ENCODE measurements at places on chromosomes 16 and 17. TPM values are rescaled to one million over a fixed set of nuclear protein-coding genes. Genes with fewer than 3 reads are reported as not detected.

DNA sequence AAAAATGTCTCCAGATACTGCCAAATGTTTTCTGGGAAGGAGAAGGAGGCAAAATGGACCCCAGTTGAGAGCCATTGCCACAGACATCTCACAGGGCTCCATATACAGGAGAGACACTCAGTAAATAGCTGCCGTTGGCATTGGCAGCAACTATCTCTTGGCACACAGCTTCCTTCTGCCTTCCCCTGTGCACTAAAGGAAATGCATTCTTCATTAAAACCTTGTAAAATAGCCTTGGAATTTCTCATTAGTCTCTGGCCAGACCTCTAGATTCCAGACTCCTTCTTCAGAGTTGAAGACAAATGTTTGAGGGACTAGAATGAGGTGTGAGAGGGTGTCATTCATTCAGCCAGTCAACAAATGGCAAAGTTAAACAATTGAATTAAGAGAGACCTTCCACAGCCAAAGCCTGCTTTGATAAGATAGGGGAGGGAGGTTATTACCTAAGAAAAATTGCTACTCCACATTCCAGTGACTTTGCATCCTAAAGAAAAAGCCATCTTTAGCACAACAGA is 223.9 kb upstream of the HS3ST3A1 start:
- no peak for DNase-seq

SCIMP gene
- not detected for total RNA-seq

DNA sequence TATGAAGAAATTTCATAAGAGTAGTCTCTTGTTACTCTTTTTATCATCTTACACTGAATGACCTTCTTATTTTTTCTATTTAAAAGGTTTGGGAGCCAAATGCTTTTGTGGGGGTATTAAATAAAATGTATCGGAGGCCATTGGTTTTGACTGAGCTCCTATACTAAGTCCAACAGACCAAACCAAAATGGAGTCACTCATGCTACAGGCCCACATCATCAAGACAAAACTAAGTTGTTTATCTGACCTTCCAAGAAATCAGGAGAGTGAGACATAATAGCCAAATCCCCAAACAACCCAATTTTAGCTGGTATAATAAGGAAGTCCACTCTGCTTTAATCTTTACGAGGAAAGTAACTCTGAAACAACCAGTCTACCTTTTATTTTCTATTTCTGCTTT is 48.1 kb upstream of the ALOX12 start:
- DNase-seq = no peak

THAP11 gene
- total RNA-seq = 39.5 TPM

GRCh38 chr16:85042167-85042526 is 14.6 kb downstream of the KIAA0513 start:
- DNase-seq = no peak

DNA sequence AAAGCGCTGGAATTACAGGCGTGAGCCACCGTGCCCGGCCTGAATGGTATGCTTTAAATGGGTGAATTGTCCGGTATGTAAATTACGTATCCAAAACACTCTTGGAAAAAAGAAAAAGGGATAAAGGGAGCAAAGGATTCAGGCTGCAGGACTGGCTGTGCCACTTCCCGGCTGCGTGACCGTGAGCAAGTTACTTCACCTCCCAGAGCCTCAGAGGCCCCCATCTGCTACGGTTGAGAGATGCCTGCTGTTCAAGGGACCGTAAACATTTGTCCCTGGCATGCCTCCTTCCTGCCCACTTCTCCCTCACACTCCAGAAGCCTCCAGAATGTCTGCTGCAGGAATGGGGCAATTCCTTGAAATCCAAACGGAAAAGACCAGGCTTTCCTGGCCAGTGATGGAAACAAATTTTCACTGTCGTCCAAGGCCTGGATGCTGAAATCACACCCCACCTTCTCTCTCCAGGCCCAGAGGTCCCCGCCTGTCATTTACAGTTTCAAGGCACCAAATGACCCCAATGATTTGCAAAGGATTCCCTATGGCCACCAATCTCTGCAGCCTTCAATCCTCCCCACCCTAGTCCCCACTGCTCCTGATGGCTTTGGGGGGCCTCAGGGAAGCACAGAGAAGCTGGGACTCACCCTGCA is 22.9 kb upstream of the LITAF start:
- no peak for DNase-seq

DNA sequence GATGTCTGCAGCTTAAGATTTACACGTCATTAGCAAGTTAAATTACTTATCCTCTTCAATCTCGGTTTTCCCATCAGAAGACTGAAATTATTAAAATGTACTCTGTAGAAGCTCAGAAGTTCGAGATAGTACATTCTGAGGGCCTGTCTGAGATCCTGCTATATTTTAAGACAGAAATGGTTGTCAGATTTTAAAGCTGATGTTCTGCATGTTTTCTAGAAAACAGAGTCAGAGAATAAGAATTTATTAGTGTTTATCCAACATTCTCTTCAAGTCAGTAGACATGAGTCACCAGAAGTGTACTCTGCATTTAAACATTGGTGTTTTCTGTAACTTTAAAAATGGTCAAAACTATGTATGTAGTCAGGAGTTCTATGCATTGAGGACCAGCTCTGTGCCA is 155.2 kb upstream of the MYOCD start:
- no peak for DNase-seq

DNA sequence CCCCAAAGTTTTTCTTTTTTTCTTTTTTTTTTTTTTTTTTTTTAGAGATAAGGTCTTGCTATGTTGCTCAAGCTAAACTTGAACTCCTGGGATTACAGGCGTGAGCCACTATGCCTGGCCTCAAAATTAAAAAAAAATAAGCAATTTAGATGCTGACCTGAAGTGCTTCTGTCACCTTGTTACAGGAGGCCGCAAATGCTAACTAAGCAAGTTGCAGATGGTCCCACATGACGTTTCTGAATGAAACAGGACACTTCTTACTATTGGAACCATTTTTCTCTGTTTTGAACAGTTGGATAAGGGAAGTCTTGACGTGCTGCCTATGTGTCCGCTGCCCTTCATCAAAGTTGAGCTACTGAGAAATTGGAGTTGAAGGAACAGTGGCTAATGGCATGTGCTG is 8.8 kb downstream of the ANKRD40CL start:
- no peak for DNase-seq

DNA sequence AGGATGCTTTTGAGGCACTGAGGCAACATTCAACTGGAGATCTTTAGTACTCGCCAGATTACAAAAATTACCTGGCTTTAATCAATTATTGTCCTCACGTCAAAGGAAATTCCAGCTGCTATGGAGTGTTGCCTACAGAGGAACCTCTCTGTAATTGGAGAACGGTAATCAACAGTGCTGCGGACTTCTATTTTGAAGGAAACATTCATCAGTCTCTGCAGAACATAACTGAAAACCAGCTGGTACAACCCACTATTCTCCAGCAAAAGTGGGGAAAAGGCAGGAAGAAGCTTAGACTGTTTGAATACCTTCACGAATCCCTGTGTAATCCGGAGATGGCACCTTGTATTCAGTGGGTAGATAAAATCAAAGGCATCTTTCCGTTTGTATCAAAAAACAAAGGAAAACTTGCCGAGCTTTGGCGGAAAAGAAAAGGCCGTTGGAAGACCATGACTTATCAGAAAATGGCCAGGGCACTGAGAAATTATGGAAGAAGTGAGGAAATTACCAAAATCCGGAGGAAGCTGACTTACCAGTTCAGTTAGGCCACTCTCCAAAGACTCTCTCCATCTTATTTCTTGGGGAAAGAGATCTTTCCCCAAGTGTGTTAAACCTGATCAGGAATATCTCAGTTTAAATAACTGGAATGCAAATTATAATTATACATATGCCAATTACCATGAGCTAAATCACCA is 3.0 kb downstream of the SLC35G3 start:
- DNase-seq = no peak

DNA sequence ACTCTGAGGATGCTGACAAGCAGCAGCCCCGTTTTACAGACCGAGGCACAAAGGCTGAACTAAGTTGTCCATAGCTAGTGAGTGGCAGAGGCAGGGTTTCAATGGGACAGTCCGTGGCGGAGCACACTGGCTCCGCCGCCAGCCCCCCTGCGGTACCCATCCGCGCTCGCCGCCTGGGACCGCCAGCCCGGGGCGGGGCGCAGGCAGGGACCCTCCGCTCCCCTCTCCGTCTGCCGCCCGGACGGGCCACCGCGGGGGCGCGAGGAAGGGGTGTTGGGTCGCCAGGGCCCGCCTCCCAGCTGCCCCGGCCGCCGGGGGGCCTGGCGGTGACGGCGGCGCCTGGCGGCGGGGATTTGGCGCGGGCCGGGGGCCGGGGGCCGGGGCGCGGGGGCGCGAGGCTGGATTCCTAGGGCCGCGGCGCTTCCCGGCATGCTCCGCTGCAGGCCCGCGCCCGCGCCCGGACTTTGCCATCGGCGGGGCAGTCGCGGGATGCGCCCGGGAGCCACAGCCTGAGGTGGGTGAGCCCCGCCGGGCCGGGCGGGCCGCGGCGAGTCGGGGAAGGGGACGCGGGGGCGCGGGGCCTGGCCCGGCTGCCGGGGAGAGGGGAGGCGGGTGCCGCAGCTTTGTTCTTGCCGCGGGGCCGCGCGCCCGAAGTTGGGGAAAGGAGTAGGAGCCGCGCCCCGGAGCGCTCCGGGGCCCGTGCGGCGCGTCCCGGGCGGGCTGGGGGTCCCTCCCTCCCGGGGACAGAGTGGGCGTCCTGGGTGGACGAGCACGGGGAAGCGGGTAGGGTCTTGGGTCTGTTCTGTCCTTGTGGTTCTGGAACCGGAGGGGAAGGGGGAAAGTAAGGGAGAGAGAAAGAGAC is at the start of gene TMEM98:
TMEM98 (plus strand) TSS at position 430 of the 862 bp plus-strand sequence. CDS start 3,376 bp downstream, outside the sequence.
- DNase-seq = no peak

DNA sequence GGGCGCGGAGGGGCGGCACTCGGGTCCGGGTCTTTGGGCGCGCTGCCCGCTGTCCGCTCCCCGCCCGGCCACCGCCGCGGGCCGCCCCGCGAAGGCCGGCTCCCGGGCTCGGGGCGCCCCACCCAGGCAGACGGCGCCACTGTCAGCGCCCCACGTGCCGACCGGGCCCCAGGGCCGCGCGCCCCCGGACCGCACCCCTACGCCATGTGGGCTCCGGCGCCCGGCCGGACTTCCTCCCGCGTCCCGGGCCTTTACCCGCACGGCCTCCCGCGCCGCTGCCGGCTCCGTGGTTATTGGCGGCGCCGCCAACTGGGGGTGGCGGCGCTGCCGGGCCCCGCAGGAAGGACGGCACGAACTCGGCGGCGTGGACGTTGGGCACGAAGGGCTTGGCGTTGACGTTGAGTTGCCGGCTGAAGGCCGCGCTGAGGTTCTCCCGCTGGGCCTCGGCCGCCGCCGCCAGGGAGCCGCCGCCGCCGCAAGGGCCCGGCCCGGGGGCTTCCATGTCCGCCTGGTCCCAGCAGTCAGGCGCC is 577 bp downstream of the GSPT1 start:
- DNase-seq = no peak

- no peak for DNase-seq
Observed at GRCh38 chr16:20704281-20704680, 6.8 kb upstream of the ACSM1 start.

HAP1 gene
- 0.06 TPM for total RNA-seq

GRCh38 chr17:39022924-39023323 is 55.7 kb upstream of the FBXO47 start:
- no peak for DNase-seq

SLC47A2 gene
- not detected for total RNA-seq

SAMD14 gene
- 1.2 TPM for total RNA-seq

DNA sequence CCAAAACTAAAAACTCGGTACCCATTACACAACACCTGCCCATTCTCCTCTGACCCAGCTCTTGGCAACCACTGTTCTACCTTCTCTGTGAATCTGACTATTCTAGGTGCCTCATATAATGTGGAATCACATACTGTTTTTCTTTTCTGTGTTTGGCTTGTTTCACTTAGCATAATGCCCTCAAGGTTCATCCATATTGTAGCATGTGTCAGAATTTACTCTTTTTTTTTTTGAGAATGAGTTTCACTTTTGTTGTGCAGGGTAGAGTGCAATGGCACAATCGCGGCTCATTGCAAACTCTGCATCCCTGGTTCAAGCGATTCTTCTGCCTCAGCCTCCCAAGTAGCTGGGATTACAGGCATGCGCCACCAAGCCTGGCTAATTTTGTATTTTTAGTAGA is 59.5 kb upstream of the RBL2 start:
- no peak for DNase-seq

MYL11 gene
- total RNA-seq = not detected

OTOA gene
- total RNA-seq = 0.04 TPM

GRCh38 chr16:67430504-67430976 is 381 bp upstream of the HSD11B2 start:
- no peak for DNase-seq

DYNLRB2 gene
- total RNA-seq = 0.97 TPM

RPL13 gene
- total RNA-seq = 4,141 TPM

SKAP1 gene
- not detected for total RNA-seq

- no peak for DNase-seq
Observed at GRCh38 chr16:19883296-19883965, 1.2 kb downstream of the GPRC5B start.
